ENCODE measurements at places on chromosomes 13 and 19. TPM values are rescaled to one million over a fixed set of nuclear protein-coding genes. Genes with fewer than 3 reads are reported as not detected.

The SERPINE3 gene
- polyA plus RNA-seq, result 0.80 TPM

The ZNF575 gene
- polyA plus RNA-seq, result 0.72 TPM

The C1QTNF9B gene
- 0.72 TPM for polyA plus RNA-seq

The FAAP24 gene
- polyA plus RNA-seq, result 3.1 TPM

The KCNRG gene
- 0.31 TPM for polyA plus RNA-seq

The CARD8 gene
- polyA plus RNA-seq, result 19.1 TPM

The PRR20B gene
- not detected for polyA plus RNA-seq

The OR10H4 gene
- not detected for polyA plus RNA-seq

The PSENEN gene
- 173 TPM for polyA plus RNA-seq

The VSTM1 gene
- polyA plus RNA-seq, result not detected

The N4BP2L1 gene
- 2.0 TPM for polyA plus RNA-seq

The LDLR gene
- polyA plus RNA-seq, result 57.8 TPM

The PNMA8A gene
- 38.3 TPM for polyA plus RNA-seq

The BRME1 gene
- 8.2 TPM for polyA plus RNA-seq

The PLK5 gene
- polyA plus RNA-seq, result 0.54 TPM

The SPHK2 gene
- 25.3 TPM for polyA plus RNA-seq

The FXYD7 gene
- polyA plus RNA-seq, result 3.5 TPM

The GPR12 gene
- not detected for polyA plus RNA-seq

The ERCC2 gene
- polyA plus RNA-seq, result 19.2 TPM

The LILRA1 gene
- not detected for polyA plus RNA-seq

The TNNI3 gene
- polyA plus RNA-seq, result 49.8 TPM

The FUT3 gene
- polyA plus RNA-seq, result 0.92 TPM

The FXYD3 gene
- not detected for polyA plus RNA-seq

The CYP2A7 gene
- not detected for polyA plus RNA-seq

The ADAT3 gene
- polyA plus RNA-seq, result 5.9 TPM

The CCL25 gene
- not detected for polyA plus RNA-seq

The F2RL3 gene
- 1.4 TPM for polyA plus RNA-seq

The LILRB2 gene
- polyA plus RNA-seq, result not detected

The JUNB gene
- 37.2 TPM for polyA plus RNA-seq

The SLC8A2 gene
- polyA plus RNA-seq, result 0.99 TPM

The PTGIR gene
- not detected for polyA plus RNA-seq

The ZNF723 gene
- not detected for polyA plus RNA-seq

The ZNF888 gene
- polyA plus RNA-seq, result 1.1 TPM

The KCNN4 gene
- not detected for polyA plus RNA-seq

The EPSTI1 gene
- polyA plus RNA-seq, result 11.1 TPM

The ZNF549 gene
- polyA plus RNA-seq, result 10.1 TPM

The SCGB2B2 gene
- 0.29 TPM for polyA plus RNA-seq

The FREM2 gene
- polyA plus RNA-seq, result 6.1 TPM

The ATP7B gene
- 3.9 TPM for polyA plus RNA-seq

All from cardiac muscle cell (in vitro differentiated cells and primary cell).